NCI-H1436 (cell line): ENCODE measurements at places on chromosomes 3 and 15.

GRCh38 chr3:31356941-31357340 lies 175.8 kb upstream of the STT3B start:
- DNase-seq = no peak

DNA sequence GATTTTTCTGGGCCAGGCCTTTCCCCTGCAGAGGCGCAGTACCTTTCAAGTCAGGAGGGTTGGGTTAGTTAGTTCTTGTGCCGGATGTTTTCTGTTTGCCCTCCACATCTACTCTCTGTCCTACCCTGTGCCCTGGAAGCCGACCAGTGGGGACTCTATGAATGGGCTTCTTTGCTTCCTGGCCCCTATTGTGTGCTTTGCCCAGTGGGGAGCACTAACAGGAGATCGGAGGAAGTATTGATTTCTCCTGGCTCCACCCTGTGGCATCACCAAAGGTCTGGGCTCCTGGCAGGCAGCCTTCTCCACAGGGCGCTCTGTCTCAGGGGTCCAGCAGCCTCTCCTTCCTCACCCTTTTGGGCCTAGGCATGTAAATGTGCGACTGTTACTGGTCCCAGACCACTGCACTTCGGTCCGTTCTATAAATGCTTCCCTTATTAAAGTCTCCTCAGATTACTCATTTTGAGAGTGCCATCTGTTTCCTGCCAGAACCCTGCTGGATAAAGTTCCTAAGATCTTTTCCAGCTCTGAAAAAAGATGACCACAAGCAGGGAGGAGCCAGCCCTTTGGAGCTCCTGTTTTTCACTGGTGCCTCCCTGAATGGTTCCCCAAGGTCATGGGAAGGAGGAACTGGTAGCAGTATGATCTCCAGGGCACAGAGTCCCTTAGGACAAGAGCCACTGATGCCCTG lies 44.5 kb downstream of the CTDSPL start:
- DNase-seq = no peak

- no peak for DNase-seq
These were observed 50.4 kb upstream of the KCNAB1 start for GRCh38 chr3:156070028-156070427.

DNA sequence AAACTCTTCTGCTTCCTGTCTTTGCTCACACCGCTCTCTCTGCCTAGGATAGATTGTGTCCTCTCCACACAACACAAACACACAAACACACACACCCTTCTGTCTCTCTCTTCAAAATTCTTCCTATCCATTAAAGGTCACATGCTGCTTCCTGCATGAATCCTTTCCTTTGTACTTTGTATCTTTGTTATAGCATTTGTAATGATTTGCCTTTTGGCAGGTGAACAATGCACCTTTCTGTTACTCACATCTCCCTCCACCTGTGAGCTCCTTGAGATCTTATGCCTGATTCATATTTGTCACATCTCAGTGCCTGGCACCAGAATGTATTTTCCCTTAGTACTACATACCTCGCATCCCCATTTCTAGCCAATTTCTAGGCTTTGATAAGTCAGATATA lies 251.4 kb upstream of the UMPS start:
- no peak for DNase-seq

- no peak for DNase-seq
These were observed 26.7 kb upstream of the MED12L start for GRCh38 chr3:151058740-151059139.

DNA sequence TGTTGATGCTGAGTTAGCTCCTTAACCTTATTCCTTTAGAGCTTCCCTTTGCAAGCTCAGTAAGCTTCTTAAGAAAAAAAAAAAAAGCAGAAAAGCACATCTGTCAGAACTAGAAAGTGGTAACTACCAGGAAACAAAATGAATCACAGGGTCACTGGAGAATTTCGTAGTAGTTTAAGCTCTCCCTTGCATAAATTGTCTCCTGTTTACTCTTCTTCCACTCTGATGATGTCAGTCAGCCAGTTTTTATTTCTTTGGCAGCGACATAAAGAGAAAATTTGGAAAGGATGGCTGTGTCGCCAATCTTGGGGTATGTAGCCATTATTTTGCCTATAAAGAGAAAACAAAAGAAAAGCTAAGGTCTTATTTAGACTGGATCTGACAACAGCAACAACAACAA lies 3.2 kb upstream of the GABRR3 start:
- DNase-seq = no peak

GRCh38 chr3:89955156-89955555 lies 847.7 kb downstream of the EPHA3 start:
- no peak for DNase-seq

GRCh38 chr3:130517602-130518001 lies 625 bp downstream of the COL6A6 start:
- no peak for DNase-seq

DNA sequence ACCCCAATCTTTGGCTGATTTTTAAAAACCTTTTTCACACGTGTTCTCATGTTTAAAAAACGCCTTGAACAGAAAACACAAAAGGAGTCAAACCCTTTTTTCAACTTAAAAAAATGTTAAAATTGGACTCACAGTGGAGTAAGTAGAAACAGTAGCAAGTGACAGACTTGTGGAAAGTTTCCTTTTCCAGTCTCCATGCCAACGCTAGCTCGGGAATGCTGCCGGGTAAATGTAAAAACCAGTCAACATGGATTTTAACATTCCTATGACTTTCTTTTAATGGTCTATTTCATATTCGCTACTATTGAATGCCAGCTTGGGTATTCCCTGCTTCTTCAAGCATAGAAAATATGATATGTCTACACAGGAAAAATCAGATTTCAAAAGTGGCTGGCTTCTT lies 1.6 kb upstream of the PROK2 start:
- no peak for DNase-seq

GRCh38 chr3:179035232-179035631 lies 36.4 kb downstream of the ZMAT3 start:
- DNase-seq = no peak

GRCh38 chr3:129121792-129122411 lies at the start of gene RAB43:
Gene RAB43, minus strand, starts transcription at chr3:129121804. Its CDS starts 315 bp downstream, at chr3:129121489.
- DNase-seq = peak; percentile 94

DNA sequence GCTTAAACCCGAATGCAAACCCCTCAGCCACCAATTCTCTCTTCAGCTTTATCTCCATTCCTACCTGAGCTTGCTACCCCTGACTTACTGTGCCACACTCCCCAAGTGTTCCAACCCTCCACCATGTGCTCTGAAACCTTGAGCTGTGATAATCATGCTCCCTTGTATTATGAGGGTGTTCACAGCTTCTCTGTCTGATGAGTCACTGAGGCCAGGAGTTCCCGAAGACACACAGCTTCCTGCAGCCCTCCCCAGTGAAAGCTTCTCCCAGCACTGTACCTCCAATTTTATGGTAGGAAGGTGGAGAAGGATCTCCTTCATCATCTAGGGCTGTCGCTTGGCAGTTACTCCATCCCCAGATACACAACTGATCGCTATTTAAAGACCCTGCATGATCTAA lies 24.9 kb downstream of the STAC start:
- DNase-seq = no peak

DNA sequence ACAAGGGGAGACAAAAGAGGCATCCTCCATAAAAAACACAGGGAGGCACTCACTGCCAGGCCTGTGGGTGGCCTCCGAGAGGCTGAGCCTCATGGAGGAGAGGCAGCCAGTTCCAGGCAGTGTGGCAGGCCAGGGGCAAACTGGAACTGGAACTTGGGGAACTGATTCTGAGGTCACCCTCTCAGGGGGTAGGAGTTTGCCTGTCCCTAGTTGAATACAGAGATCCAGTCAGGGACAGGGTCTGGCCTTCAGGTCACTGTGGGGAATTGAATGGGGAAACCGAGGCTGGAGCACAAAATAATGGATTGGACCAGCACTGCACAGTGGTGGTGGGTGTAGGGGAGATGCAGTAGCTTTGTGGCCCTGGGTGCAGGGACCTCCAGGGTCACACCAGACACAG lies 58.7 kb downstream of the TPRA1 start:
- no peak for DNase-seq

DNA sequence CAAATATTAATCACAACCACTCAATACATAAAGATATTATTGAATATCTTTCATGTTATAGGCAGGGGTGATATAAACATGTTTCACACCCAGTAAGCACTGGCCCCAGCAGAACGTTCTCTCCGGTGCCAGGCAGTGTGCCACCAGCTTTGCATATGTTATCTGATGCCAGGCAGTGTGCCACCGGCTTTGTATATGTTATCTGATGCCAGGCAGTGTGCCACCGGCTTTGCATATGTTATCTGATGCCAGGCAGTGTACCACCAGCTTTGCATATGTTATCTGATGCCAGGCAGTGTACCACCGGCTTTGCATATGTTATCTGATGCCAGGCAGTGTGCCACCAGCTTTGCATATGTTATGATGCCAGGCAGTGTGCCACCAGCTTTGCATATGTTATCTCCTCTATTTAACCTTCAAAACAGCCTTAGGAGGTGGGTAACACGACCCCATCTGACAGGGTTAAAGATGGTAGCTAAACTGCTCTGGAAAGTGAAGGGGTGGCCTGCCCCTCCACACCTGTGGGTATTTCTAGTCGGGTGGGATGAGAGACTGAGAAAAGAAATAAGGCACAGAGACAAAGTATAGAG lies 6.9 kb downstream of the MUC20 start:
- no peak for DNase-seq

DNA sequence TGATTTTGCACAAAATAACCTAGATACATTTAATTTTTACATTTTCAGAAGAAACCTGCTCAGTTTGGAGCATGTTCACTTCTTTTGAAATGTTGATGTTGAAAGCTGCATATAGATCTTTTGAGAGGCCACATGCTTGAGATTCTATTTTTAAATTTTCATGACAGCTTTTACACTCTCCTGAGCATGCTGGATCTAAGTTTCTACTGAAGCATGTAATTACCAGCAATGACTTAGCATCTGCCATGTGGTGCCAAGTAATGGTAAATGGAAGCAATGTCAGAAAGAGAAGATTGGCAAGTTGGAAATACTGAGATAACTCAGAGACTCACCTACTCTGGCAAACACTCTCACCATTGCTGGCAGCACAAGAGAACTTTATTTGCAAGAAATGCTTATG lies 310.6 kb downstream of the NSUN3 start:
- no peak for DNase-seq

GRCh38 chr15:64524778-64525177 lies 64.4 kb downstream of the ZNF609 start:
- DNase-seq = no peak

DNA sequence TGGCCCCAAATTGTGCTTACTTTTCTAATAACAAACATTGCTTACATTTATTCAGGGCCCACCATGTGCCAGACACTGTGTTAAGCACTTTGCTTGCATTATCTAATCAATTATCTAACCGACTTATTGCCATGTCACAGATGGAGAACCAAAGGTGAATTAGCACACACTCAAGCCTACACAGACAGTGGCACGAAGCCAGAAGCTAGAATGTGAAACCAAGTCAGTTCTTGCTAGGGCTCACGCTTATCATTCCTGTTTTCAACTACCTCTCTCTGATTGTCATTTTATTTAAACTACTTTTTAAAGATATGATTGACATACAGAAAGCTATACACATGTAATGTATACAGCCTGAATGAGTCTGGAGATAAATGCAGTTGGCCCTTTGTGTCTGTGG lies 215.7 kb upstream of the CFAP20DC start:
- no peak for DNase-seq

GRCh38 chr3:65582012-65582717 lies 456.6 kb downstream of the MAGI1 start:
- no peak for DNase-seq

DNA sequence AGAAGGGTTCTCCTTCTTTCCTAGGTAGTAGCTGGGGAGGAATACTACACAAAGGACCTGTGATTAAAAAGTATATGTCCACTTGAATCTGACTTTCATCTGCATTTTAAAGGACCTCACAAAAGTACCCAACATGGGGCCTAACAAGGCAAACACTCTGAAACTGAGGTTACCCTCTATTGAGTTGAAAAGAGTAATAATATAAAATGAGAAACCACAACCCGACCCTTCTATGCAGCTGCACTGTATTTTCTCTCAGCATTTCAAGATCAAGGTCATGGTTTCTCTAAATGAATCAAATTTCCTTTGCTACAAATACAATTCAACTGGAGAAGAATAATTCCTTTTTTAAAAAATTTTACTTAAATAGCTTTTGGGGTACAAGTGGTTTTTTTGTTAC lies 106.3 kb downstream of the DMXL2 start:
- DNase-seq = no peak

DNA sequence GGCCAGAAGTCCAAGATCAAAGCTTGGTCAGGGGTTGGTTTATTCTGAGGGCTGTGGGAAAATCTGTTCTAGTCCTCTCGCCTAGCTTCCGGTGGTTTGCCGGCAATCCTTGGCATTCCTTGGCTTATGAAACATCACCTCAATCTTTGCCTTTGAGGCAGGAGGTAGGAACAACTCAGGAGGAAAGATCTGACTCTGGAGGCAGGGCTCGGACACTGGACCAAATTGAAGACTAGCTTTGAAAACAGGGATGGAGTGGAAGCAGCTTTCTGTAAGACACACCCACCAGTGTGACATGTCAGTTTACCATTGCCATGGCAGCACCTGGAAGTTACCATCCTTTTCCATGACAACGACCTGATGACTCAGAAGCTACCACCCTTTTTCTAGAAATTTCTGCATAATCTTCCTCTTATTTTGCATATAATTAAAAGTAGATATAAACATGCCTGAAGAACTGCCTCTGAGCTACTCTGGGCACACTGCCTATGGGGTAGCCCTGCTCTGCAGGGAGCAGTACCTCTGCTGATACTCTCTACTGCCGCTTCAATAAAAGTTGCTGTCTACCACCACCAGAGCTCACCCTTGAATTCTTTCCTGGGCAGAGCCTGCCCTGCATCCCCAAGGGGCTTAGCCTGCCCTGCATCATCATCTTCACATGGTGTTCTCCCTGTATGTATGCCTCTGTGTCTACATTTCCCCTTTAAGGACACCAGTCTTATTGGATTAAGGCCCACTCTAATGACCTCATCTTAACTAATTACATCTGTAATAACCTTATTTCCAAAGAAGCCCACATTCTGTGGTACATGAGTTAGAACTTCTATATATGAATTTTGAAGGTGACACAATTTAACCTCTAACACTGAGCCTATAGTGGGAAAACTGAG lies 38.3 kb upstream of the TM4SF4 start:
- no peak for DNase-seq

DNA sequence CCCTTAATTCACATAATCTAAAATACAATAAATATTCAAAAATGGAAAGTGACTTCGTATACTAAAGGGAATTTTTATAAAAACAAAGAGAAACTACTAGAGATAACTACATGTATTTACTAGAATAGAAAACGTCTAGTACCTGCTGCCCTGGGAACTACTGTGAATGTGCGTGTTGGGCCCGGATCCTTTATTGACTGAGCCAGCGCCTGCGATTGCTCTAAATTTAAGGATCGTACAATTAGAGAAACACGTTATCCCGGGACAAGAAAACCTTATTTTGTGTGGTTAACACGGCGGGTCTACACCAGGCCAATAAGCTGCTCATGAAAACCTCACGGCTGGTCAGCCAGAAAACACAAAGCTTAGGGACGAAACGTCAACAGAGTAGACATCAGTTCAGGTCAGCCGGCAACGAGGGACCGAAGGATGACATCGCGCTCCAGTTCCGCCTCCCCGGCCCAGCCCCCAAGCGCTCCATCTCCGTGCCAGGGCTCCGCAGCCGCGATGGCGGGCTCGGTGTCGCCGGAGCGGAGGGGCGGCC lies 555 bp downstream of the TM2D3 start:
- DNase-seq = no peak
